Left lung (tissue), 14 donors: ENCODE measurements at places on chromosomes 3 and 15.

DNA sequence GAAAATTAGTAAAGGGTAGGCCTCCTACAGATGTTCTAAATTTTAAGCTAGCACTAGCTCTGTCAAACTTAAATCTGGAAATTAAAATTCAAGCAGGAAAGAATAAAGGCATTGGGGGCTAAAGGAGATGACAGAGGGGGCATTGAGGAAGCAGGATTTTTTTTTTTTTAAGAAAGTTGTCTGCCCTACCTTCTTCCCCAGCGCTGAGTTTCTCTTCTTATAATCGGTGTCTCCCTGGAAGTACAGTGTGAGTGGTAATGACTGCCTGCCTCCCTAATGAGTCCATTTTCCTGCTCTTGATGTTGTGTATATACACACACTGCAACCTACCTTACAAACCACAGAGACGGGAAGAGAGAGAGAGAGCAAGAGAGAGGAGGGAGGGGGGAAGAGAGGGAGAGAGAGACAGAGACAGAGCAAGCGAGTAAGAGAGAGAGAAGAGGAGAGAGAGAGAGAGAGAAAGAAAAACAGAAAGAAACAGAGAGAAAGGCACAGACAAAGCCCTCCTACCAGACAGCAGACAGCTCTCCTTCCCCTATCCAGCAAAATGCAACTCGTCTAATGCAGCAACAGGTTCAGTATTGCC lies 47.0 kb downstream of the ZBTB20 start:
- H3K4me3 ChIP-seq = peak overlapping the region; percentile 14
- peaks cover 5% of the 10 kb centered on the region for H3K4me1 ChIP-seq
- no peak for DNase-seq
- H3K27me3 ChIP-seq = no peaks in the 10 kb centered on the region
- H3K36me3 ChIP-seq = no peaks in the 10 kb centered on the region
- peak overlapping the region; percentile 62 for H3K27ac ChIP-seq

DNA sequence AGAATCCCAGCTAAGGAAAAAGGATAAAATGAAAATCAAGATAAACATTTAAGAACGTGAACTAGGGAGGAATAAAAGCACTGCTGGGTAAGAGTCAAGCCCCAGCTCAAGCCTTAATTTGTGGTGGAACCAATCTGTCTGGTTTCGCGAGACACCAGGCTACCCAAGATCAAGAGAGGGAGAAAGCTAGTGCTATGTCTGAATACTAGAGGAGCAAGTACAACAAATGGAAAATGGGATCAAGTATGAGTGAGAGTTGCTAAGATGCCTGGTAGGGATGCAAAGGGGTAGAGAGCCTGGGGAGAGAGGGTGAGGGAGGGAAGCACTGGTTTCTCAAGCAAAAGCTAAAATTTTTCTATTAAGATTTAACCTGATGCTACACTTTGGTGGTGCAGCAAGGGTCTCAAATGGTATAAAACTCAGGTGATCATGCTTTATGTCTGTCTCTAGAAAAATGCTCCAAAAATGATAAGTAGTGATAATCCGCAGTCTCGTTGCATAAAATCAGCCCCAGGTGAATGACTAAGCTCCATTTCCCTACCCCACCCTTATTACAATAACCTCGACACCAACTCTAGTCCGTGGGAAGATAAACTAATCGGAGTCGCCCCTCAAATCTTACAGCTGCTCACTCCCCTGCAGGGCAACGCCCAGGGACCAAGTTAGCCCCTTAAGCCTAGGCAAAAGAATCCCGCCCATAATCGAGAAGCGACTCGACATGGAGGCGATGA lies 1.7 kb upstream of the SETD5 start:
- peaks cover 75% of the 10 kb centered on the region for H3K4me1 ChIP-seq
- H3K27ac ChIP-seq = peak overlapping the region; percentile 95
- no peaks in the 10 kb centered on the region for H3K27me3 ChIP-seq

DNA sequence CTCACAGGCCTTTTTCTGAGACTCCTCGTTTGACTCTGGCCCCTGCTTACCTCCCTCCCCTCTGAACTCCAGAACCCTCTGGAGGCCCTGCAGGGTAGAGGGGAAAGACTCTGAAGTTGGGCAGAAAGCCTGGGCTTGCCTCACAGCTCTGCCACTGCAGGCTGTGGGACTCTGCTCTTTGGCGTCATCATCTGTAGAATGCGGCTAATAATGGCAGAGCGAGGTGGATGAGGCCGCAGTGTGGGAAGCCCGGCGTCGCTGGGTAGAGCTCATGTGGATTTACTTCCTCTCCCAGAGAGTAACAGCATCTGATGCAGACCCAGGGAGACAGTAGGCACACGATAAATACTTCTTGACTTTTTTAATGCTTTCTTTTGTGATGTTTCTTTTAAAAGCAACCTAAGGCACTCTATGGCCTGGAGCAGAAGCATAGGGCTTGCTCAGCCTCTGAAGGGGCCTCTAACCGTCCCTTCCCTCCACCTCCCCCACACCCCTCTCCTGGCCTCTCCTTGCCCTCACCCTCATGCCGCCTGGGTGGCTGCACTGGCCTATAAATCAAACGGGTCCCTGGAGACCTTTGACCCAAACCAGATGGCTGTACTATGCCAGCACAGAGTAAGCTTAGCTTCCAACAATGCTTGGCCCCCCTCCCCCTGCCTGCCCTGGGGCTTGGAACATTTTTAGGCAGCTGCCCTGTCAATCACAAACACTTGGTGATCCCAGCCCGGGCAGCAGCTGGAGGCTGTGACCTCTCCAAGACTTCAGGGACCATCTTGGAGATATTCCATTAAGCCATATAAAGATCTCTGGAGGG lies 32.9 kb downstream of the SPSB4 start:
- H3K36me3 ChIP-seq = no peaks in the 10 kb centered on the region
- DNase-seq = no peak
- no peak overlapping the region for H3K4me3 ChIP-seq

- DNase-seq = no peak
- no peaks in the 10 kb centered on the region for H3K36me3 ChIP-seq
- no peak overlapping the region for H3K27ac ChIP-seq
- no peak overlapping the region for H3K4me3 ChIP-seq
- no peaks in the 10 kb centered on the region for H3K4me1 ChIP-seq
Observed at GRCh38 chr3:168085491-168086119, 10.1 kb downstream of the GOLIM4 start.

DNA sequence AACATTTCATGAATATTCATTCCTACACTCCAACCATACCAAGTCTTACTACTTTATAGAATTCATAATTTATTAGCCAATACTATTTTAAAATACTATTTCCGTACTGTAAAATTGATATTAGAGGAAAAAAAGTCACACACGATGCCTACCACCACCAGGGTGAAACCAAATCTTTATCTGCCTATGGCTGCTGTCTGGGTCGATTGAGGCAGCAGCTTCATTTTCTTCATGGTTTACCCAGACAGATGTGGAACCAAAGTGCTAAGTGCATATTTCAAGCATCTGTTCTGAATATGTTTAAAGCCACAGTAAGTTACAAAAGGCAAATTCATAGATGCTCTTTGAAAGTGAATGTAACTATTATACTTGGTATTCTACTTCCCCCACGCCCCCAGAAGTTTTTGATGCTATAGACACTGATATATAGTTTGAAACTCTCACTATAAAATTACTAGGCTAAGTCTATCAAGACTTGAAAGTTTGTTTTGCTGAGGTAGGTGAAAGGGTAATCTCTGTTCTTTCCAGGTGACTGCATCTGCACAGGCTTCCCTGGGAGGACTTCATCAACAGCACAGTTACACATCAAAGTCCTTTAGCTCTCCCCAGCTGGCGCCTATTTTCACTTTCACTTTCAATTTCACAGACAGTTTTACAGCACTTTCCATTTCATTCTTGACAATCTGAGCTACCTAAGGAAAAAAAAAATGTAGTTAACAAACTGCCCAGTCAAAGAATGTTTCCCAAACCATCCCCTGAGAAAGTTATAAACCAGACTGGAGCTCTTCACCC lies 113.9 kb downstream of the POLQ start:
- no peaks in the 10 kb centered on the region for H3K27me3 ChIP-seq
- DNase-seq = peak; percentile 28
- peak overlapping the region; percentile 8 for H3K4me3 ChIP-seq
- no peak overlapping the region for H3K27ac ChIP-seq
- H3K36me3 ChIP-seq = no peaks in the 10 kb centered on the region

DNA sequence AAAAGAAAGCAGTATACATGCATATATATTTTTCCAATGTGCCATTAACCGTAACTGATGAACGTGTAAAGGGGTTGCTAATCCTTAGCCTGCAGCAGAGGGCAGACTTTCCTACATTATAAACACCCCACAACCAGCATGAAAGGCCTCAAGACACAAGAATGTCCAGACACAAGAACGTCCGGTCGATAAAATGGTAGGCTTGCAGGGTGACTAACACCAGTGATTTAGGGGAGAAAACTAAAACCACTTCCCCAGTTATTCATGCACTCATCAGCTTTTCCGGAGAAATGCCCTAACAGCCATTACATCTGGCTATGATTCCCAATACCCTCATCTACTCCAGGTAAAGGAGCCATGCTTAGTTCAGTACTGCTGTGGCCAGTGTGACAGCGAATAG lies 57.4 kb downstream of the LRTM1 start:
- H3K36me3 ChIP-seq = no peaks in the 10 kb centered on the region
- no peaks in the 10 kb centered on the region for H3K27me3 ChIP-seq
- no peak overlapping the region for H3K27ac ChIP-seq
- no peaks in the 10 kb centered on the region for H3K4me1 ChIP-seq
- DNase-seq = peak; percentile 74

DNA sequence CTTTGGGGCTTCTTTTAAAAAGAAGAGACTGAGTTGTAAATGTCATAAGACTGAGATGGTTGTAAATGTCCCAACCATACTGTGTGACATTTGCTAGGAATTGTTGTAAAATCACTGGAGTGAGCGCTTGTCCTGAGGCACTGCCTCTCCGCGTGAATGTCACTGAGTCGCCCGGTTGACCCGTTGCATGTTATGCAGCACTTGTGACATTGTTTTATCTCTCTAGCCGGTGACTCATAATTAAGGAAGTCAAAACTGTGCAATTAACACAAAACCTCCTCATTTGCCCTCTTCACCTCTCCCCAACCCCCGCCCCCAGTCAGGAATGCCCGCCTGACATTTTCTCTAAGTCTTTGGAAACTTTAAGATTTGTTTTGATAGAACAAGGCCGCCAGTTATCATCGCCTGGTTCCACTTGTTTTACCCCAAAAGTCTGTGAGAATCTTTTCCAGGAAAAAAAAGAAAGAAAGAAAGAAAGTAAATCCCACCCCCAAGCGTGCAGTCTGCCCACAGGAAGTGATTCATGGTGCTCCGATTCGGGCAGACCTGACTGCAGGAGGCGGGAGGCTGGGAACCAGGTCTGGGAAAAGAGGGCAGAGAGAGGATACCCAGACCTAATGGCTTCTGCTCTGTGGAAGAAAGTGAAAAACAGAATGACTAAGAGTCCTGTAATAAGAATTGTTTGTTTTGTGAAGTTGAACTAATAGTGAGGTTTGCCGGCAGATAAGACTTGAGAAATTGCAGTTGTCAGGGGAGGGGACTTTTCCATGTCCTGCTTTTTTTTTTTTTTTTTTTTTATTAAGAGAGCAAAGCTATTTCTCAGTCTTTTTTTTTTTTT lies 84.8 kb downstream of the SMAD3 start:
- H3K27ac ChIP-seq = peak overlapping the region; percentile 65
- peak; percentile 72 for DNase-seq
- H3K36me3 ChIP-seq = no peaks in the 10 kb centered on the region
- no peak overlapping the region for H3K4me3 ChIP-seq
- peaks cover 52% of the 10 kb centered on the region for H3K4me1 ChIP-seq

GRCh38 chr15:56244811-56245576 lies 1.3 kb upstream of the RFX7 start:
- no peaks in the 10 kb centered on the region for H3K36me3 ChIP-seq
- H3K4me1 ChIP-seq = peaks cover 10% of the 10 kb centered on the region
- H3K27ac ChIP-seq = peak overlapping the region; percentile 73
- DNase-seq = no peak

- H3K27ac ChIP-seq = no peak overlapping the region
- no peaks in the 10 kb centered on the region for H3K27me3 ChIP-seq
- H3K4me3 ChIP-seq = no peak overlapping the region
- H3K4me1 ChIP-seq = peaks cover 36% of the 10 kb centered on the region
- DNase-seq = no peak
- H3K36me3 ChIP-seq = no peaks in the 10 kb centered on the region
Observed at GRCh38 chr3:188578576-188579363, 424.8 kb downstream of the LPP start.

DNA sequence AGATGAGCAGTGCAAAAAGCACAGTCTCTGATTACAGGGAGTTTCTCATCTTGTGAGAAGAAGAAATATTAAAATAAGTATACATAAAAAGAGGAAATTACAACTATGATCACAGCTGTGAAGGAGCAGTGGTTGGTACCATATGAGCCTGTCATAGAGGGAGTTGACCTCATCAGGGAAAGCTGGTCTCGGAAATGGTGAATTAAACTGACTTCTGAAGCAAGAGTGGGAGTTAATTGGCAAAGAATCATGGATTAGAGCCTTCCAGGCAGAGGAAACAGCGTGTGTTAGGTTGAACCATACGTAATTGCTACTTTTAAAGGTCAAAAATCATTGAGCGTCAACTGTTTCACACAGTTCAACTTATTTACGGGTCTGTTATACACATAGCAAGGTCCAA lies 539.1 kb downstream of the EDEM1 start:
- DNase-seq = no peak
- H3K27ac ChIP-seq = no peak overlapping the region
- no peaks in the 10 kb centered on the region for H3K36me3 ChIP-seq
- no peak overlapping the region for H3K4me3 ChIP-seq

GRCh38 chr15:82917249-82917648 lies 35.3 kb downstream of the HOMER2 start:
- no peak for DNase-seq
- no peak overlapping the region for H3K4me3 ChIP-seq
- H3K36me3 ChIP-seq = no peaks in the 10 kb centered on the region
- no peaks in the 10 kb centered on the region for H3K4me1 ChIP-seq
- H3K27ac ChIP-seq = no peak overlapping the region

DNA sequence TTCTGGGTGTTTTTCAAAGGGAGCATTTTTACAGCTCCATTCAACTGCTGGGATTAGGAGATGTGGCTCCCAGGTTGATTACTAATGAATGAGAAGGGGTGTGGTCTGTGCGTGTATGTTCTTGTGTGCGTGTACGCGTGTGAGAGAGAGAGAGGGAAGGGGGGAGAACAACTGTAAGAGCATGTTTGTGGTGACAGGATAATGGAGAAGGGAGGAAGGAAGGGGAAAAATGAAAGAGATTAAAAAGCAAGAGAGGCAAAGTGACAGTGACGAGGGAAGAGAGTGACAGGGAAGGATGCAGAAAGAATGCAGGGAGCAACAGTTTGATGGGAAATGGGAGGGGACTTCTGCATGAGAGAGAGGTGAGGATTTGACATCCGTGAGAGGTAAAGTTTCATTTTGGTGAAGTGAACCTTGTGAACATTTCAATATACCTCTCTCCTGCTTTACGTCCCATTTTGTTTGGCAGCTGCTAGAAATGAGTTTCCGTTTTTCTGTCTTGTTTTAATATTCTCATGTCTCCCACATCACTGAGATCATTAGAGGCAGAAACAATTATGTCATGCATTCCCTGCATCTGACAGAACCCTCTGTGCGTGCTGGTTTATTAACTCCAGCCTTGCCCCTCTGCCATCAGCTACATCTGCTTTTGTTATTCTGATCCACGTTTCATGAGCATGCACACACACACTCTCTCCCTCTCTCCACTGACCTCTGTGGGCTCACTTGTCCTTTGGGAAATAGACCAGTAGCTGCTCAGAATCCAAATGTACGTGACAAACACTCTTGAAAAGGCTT lies 161.6 kb downstream of the GAP43 start:
- H3K36me3 ChIP-seq = no peaks in the 10 kb centered on the region
- peak overlapping the region; percentile 63 for H3K4me3 ChIP-seq
- DNase-seq = peak; percentile 9
- no peaks in the 10 kb centered on the region for H3K4me1 ChIP-seq
- no peaks in the 10 kb centered on the region for H3K27me3 ChIP-seq
